HCT116 (cell line): ENCODE measurements at places on chromosomes 5 and 9.

DNA sequence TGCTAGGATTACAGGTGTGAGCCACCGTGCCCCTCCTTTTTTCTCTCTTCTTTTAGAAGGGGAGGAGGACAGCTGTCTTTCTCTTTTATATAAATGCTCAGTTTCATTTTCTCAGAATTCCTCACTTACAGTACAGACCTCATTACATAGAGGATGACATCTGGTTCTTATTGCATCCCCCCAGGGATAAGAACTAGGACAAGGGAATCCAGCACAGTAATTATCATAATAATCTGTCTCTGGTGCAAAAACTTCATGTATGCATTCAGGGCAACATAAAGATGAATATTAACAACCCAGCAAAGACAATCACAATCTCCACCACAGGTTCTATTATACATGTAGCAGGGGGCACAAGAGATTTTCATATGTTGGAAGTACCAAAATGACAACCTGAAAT lies 5.1 kb downstream of the SPZ1 start:
- DNase-seq = no peak

DNA sequence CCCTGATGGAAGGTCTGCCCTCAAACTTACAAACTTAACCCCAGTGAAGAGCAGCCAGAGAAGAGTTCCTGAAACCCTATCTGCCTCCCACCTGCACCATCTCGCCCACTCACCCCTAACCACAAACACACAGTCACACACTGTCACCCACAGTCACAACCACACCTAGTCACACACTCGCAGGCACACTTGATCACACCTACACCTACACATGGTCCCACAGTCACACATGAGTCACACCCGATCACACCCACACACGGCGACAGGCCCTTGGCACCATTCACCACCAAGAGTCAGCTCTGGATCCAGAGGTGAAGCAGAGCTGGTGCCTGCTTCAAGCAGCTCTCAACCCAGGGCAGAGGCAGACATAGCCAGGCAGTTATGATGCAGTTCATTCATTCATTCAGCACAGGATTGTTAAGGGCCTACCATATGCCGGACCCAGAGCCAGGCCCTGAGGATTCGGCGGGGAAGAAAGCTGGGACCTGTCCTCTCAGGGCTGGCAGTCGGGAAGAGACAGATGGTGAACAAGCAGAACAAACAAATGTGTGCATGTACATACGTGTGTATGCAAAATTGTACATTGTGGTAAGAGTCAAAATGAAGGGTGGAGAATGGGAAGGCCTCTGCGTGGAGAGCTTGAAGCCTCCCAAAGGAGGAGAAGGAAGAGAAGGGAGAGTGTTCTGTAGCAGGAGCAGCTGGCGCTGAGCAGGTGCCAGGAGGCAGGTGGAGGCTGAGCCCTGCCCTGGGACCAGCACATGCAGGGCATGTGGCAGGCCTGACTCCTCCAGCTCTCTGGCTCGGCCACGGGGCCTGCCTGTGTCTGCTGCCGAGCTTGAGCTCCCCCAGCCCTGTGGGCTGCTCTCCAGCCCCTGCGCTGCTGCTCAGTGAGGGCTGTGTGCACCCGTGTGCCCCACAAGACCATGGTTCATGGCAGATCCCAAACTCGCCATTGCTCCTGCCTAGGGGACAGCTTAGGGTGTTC lies 6.4 kb downstream of the TSPAN17 start:
- no peak for DNase-seq

GRCh38 chr5:76622973-76623596 lies at the start of gene F2RL2:
Gene F2RL2, minus strand, starts transcription at chr5:76623403. Its CDS starts 173 bp downstream, at chr5:76623230.
- no peak for DNase-seq

DNA sequence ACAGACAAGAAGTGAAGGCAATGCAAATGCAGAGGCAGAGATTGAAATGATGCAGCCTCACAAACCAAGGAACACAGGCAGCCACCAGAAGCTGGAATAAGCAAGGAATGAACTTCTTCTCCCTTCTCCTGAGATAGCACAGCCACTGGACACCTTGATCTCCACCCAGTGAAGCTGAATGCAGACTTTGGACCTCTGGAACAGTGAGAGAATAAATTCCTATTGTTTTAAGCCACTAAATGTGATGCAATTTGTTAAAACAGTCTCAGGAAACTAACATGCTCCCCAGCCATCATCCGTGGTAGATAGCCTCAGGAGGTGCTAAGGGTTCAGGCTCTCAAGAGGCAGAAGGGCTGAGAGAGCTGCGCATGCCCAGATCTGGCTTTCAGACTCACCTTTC lies 512.2 kb upstream of the ZNF608 start:
- no peak for DNase-seq

GRCh38 chr5:175550055-175550805 lies 71.9 kb downstream of the SFXN1 start:
- DNase-seq = no peak

GRCh38 chr5:33827885-33828284 lies 63.9 kb downstream of the ADAMTS12 start:
- DNase-seq = no peak

DNA sequence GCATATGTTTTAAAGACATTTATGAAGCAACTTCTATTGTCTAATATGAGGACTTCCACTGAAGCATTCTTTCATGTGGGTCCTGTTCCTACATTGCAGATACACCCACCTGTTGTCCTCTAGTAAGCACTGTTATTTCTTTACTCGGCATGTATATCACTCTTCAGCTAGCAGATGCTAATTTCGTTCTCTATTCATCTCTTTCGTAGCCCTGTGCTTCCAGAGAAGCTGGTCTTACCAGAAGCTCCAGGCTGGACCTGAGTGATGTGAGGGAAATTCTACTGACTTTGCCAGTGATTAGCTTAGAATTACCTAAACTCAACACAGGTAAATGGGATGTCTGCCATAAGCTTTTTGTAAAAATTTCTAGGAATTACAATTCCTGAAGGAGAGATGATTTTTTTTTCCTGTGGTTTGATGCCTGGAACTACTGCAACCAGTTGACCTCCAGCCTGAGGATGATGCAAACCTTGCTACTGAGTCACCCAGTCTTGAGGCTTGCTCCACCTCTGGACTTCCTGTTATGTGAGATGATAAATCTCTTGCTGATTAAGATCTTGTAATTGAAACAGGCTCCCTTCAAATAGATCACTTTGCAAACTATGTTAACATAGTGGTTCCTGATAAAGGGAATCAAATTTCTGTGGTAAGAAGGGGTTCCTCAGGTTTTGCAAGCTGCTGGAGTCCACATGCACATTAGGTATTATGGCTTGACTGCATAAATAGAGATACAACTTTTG lies 52.2 kb upstream of the SPINK5 start:
- DNase-seq = peak; percentile 22

GRCh38 chr9:89434636-89435035 lies 63.3 kb downstream of the SEMA4D start:
- DNase-seq = no peak

GRCh38 chr5:79868163-79868670 lies 122.8 kb downstream of the MTX3 start:
- DNase-seq = no peak

DNA sequence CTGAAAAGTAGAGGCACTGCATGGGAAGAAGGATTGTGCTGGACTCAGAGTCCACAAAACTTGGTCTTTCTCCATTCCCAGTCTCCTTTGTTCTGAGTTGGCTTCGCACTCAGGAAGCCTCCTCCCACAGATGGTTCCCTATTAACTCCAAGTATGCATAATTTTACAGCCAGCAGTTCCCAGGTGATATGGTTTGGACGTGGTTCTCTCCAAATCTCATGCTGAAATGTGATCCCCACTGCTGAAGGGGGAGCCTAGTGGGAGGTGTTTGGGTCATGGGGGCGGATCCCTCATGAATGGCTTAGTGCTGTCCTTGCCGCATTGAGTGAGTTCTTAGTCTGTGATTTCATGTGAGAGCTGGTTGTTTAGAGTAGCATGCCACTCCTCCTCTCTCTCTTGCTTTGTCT lies 86.6 kb downstream of the FEM1C start:
- DNase-seq = no peak

DNA sequence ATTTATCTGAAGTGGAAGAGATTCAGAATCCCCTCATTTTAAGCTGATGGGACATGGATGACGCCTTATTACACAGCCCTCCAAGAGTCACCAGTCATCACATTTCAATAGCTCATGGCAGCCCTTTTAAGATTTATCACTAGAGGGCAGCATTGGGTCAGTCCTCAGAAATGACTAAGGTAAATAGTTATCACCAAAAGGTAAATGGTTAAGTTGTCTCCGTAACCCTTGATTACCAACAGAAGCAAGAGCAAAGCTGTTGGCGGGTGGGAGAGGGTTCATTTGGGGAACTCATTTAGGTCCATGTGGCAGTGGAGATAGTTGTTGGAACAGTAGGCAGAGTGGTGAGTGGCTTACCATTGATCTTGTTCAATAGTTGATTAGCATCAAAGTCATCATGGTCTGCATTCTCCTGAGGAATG lies 12.0 kb upstream of the C9 start:
- DNase-seq = peak; percentile 22

DNA sequence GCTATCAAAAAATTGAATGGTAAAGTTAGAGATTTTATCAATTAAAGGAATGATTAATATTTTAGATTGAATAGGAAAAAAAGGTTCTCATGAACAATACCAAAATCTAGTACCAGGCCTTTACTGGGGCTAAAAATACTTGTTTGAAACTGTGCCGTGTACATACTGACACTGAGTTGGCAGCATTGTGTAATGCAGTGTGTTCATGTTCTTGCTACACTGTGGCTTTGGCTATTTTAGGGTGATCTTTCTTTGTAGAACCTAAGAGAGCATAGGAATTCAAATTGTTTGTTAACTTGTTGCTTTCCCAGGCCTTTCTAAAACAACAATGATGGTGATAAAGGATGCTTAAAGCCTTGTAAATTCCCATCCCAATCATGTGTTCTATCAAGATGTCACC lies 80.9 kb downstream of the KIF4B start:
- no peak for DNase-seq

- DNase-seq = peak; percentile 87
These were observed 110.0 kb downstream of the PAX5 start for GRCh38 chr9:36924071-36924470.
